ENCODE measurements at places on chromosomes 11 and 22.
A peak's percentile ranks its signal among the peaks of the same experiment; 100 is the strongest.

- no peak for DNase-seq
Observed at GRCh38 chr11:85276332-85276731, 350.8 kb downstream of the DLG2 start.

- DNase-seq, result no peak
Observed at GRCh38 chr11:86559311-86559945, 113.0 kb downstream of the ME3 start.

- no peak for DNase-seq
Observed at GRCh38 chr11:134604886-134605285, 192.8 kb upstream of the B3GAT1 start.

- DNase-seq, result no peak
Observed at GRCh38 chr11:11334607-11335006, 18.4 kb downstream of the CSNK2A3 start.

DNA sequence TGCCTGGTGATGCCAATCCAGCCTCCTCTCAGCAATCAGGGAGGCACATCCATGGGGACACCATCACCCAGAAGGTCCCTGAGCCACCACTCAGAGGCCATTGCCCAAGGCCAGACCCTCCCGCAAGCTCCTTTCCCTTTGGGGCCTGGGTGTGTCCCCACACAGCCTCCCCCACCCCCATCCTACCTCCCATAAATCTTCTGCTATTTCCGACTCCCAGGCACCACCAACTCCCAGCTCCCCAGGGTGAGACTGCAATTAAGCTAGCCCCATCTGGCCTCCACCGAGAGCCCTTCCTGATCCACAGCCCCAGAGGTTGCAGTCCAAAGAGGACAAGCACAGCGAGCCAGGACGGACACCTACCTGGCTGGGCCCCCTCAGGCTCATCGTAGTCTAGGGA, 6.3 kb downstream of the ARHGAP1 start:
- no peak for DNase-seq

GRCh38 chr11:100340466-100341319, 346.4 kb upstream of the ARHGAP42 start:
- DNase-seq, result no peak

- no peak for DNase-seq
Observed at GRCh38 chr11:48025293-48025983, 45.1 kb downstream of the PTPRJ start.

DNA sequence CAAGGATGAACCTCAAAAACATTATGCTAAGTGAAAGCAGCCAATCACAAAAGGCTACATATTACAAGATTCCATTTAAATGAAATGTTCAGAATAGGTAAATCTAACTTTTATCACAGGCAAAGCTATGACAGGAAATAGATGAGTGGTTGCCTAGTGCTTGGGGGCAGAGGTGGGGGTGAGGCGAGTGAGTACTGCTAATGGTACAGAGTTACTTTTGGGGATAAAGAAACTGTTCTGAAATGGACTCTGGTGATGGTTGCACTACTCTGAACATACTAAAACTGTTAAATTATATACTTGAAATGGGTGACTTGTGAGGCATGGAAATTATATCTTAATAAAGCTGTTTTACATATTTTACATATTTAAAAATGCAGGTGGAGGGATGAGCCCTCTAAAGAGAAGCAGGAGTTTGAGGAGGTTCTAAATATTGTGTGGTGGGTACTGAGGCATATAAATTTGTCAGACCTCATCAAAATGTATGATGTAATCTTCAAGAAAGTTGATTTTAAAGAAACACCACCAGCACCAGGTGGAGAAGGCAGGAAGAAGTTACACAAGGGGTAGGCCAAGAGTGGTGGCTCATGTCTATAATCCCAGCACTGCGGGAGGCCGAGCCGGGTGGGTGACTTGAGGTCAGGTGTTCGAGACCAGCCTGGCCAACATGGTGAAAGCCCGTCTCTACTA, 3.6 kb downstream of the SLC43A1 start:
- DNase-seq, result no peak

GRCh38 chr22:39519681-39520225, 609 bp upstream of the ATF4 start:
- no peak for DNase-seq

DNA sequence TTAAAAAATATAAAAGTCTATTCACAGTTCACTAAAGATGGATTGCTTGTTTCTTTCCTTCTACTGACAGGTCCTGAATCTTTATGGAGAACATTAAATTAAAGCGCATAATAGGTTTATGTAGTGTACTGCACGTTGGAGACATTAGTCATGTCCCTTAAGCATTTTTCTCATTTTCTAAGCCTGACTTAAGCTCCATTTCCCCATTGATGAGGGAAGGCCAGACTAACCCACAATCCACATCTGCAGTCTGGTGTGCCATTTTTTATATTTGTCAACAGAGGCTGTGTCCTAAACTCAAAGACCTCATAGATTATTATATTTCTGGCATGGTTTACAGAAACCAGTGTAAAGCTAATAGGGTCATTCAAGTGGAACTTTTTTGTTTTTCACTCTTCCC, 39.9 kb downstream of the CADM1 start:
- no peak for DNase-seq

DNA sequence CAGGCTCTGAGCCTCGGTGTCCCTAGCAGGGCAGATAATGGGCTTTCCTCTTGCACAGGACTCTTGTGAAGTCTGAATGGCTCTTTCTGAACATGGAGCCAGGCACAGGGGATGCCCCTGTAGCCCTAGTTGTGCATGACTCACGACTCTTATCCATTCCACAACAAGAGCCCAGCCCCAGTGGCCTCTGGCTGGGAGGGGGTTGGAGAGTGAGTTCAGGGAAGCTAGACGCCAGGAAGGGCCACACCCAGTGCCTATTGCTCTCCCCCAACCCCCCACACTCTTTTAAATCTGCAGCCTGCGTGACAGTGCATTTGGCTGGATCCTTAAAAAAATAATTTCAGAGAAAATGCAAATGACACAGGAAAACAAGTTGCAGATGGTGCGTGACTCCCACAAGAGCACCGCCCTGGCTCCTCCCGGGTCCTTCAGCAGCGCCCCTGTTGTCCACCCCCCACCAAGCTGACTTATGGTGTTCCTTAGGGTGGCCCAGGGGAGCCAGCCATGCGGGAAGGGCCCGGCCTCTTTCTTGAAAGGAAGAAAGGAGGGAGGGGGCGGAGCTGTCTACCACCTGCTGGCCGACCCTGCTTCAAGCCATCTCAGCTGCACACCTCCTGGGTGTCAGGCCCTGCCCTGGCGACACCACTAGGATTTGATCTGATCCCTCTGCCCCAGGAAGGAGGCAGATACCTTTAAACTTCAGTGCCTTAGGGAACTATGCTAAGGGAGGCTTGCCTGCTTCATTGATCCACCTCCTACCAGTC, 74.7 kb downstream of the MN1 start:
- peak; percentile 74 for DNase-seq

DNA sequence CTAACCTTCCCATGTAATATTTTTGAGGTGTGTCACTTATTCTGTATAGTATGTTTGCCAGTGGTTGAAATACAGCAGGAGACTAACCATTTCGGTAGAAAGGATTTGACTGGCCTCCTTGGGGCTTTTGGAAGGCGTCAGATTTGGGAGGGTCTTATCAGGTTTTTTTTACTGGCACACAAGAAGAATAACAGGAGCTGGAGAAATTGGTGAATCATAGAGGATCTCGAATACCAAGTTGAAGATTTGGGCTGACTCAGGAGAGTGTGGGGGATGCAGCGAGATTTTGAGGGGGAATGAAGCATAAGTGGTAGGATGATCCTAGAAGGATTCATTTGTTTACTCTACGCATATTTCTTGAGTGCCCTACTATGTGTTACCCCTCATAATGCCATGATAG, 200.5 kb downstream of the DDX10 start:
- no peak for DNase-seq

DNA sequence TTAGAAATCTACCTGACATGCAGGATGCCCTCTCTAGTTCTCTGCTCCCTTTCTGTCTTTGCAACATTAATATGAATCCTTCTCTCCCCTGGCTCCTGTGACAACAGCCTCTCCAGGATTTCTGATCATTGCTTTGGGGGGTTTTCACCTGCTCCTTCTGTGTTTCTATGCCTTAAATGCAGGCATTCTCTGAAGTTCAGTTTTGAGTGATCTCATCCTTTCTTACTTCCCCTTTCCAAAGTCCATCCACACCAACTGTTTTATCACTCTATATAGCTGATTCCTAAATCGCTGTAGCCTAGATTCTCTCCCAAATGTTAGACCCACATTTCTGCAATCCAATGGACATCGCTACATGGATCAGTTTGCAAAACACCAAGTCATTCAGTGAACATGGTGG, 330.7 kb upstream of the NCAM1 start:
- DNase-seq, result no peak

DNA sequence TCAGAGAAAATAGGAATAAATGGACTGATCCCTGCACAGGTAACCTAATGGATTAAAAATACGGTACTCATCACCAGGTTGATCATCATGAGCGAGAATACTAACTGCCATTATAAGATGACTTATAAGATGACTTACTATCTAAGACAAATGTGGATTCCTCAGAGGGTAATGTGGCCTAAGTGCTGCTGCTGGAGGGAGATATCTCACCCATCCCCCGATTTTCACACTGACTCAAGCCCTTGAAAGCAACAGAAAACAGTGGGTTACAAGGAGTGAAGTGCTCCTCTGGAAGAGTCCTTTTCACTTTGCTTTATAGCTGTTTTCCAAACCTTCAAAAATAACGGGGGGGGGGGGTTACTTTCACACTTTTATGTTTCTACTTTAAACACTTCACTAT, 920 bp downstream of the TMEM218 start:
- no peak for DNase-seq

GRCh38 chr11:116221351-116221750, 551.4 kb downstream of the BUD13 start:
- no peak for DNase-seq

DNA sequence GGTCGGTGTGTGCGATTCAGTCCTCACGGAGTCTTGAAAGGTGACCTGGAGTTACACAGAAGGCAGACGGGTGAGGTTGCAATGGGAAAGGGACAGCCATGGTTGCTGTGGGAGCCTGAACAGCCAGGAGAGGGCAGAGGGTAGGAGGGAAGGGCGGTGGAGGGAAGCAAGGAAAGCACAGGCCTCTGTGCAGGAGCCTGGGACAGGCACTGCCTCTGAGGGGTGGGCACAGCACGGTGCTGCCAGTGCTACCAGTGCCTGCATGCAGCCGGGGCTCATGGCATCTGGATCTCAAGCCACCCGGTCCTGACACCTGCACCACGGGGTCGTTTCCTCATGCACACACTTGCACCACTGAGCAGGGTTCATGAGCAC, 401.0 kb downstream of the TBC1D22A start:
- DNase-seq, result no peak

DNA sequence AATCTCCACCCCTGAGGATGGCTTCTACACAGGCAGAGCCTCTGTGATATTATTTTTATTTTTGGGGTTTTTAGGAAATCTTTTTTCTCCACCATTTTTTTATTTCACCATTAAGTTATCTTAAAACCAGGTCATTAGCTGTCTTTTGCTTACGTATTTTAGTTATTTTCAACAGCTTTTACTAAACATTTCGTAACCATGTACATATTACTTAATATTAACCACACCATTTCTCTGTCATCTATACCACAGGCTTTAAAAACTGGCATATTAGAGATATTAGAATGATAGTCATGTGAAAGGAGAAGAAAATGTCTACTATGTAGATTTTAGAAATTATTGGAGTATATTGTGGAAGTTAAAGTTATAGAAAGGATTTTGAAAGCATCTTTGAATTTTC, 37.4 kb downstream of the YAP1 start:
- no peak for DNase-seq

DNA sequence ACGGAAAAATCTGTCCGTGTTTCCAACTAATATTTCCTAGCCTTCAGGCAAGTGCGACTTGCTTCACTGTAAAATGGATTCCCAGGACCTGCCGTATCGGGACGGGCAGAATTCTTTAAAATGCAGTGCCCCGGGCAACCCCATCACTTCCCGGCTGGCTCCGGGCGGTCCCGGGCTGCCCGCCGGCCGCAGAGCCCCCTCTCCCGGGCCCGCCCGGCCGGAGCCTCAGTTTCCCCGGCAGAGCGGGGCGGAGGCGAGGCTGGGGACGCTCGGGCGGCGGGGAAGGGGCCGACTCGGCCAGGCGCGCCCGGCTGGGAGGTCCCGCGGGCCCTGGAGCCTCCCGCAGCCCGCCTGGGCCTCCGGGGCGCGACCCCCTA, 84.2 kb upstream of the WNT7B start:
- no peak for DNase-seq

DNA sequence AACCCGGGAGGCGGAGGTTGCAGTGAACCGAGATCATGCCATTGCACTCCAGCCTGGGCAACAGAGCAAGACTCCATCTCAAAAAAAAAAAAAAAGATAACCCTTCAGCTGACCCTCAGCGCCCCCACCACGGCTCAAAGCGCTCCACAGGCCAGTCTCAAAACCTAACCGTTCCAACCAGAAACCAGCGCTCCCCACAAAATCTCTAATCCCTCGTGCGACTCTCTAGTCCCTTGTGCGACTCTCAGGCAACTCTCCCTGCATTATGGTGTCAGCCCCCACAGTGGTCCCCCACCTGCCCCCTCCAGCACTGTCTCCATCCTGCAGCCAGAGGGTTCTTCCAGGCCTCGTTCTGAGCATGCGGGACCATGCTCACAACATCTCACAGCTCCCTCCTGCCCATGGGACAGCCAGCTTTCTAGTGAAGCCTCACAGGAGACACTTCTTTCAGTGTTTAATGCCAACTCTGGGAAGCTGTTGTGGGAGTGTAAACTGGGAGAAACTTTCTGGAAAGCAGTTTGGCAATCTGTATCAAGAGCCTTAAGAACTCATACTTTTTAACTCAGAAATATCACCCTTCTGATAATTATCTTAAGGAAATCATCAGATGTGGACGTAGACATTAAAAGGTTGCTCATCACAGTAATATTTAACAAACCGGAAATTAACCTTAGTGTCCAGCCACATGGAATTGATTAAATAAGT, 4.2 kb upstream of the RASGRP2 start:
- no peak for DNase-seq

GRCh38 chr11:13728076-13728475, 59.6 kb downstream of the FAR1 start:
- DNase-seq, result no peak

GRCh38 chr11:110431674-110432073, 1.9 kb downstream of the FDX1 start:
- no peak for DNase-seq

GRCh38 chr11:44622721-44623258, 57.3 kb downstream of the CD82 start:
- DNase-seq, result no peak

DNA sequence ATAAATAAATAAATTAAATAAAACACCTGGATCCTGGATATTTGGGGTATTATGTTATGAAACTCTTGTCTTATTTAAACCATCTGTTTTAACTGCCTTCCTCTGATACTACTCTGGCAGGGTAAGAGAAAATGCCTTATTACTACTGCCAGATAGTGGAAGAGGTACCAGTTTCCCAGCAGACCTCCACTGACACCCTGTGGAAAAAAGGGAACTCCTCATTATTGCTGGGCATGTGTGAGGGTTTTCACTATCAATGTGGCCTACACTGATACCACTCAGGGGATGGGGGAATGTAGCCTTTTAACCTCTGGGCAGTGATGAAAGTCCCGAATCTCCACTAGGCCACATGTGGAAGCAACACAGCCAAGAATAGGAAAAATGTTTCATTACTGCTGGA, 121.0 kb downstream of the LUZP2 start:
- DNase-seq, result no peak

- DNase-seq, result no peak
Observed at GRCh38 chr11:2951231-2952110, 22.3 kb upstream of the PHLDA2 start.

GRCh38 chr11:13135385-13136271, 126.5 kb downstream of the RASSF10 start:
- no peak for DNase-seq

Measured in CD4-positive, alpha-beta T cell treated with Interleukin-1 beta for 1 hour (primary cell).